ENCODE measurements at places on chromosomes 6 and 20.

GRCh38 chr6:127832381-127832780 is 68.5 kb downstream of the THEMIS start:
- DNase-seq, result no peak

DNA sequence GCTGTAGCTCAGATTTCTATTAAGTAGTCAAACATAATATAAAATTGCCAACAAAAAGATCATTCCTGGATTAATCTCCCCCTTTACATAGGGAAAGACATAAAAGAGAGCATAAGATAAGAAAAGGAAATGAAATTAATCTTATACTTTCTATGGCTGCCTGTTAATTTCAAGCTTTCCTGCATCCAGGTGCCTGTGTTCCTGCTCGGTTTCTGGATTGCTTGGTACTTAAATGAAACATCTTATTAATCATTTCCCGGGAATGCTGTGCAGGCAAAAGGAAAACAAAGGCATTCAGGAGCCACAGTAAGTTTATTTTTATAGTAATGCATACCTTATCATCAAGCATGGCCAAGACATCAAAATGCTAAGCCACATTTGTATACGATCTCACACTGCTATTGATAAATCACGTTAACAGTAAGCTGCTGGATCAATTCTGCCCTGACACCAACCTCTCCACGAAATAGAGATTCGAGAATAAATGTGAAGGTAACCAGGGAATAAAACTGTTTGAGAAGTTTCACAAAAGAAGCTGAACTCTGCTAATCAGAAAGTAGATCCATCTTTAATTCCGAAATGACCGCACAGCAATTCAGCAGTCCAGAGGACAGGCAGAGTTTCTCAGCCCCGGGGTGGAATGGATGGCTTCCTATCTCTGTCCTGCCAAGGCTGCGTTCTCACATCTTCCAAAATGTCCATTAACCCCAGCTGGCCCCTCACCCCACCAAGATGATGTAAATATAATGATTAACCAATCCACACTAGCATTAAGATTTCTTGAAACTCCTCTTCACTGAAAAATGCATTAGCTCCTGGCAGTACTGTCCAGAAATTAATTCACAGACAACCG is 32.6 kb upstream of the APCDD1L start:
- no peak for DNase-seq

GRCh38 chr6:16482702-16483314 is 244.4 kb downstream of the GMPR start:
- DNase-seq, result no peak

- peak; percentile 79 for DNase-seq
Measured at GRCh38 chr20:19918965-19919329, 98.2 kb upstream of the NAA20 start.

DNA sequence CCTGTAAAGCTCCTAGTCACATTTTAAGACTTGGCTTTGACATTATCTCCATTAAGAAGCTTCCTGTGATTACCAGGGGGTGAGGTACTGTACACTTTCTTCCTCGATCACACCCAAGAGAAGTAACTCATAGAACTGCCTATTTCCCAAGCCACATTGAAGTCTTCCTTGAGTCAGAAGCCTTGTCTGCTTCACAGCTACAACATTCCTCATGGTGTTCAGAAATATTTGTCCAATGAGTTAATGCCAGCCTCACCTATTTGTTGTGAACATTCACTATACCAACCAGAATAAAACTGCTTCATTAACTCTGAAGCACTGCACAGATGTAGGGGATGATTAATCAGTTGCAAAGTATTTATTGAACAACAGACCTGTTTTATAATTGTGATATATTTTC is 622.3 kb downstream of the PTPRT start:
- no peak for DNase-seq

DNA sequence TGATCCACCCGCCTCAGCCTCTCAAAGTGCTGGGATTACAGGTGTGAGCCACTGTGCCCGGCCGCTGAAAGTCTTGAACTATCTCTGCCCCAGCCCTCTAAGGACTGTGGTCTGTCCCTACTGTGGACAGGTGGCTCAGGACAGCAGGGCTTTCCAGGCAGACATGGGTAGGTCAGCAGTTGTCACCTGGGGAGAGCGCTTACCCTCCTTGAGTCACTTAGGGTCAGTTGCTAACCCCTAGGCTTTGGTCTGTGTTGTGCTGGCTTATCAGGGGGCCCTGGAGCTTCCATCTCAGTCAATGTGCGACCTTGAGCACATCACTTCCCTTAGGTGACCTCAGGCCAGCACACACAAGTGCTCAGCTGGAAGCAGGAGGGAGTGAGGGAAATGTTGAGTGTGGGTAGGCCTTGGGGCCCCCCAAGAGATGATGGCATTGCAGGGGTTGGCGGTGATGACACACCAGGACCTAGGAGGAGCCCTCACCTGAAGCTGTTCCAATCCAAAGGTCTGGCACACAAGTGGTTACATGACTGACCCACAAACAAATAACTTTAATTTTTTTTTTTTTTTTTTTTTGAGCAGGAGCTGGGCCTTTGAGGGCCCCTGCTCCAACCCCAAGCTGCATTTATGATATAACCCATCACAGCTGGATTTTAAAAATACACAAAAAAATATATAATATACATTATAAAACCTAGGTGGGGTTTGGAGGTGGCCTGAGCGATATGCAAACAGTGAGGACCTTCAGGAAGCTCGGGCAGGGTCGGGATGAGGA is 5.1 kb downstream of the RPL10A start:
- no peak for DNase-seq

DNA sequence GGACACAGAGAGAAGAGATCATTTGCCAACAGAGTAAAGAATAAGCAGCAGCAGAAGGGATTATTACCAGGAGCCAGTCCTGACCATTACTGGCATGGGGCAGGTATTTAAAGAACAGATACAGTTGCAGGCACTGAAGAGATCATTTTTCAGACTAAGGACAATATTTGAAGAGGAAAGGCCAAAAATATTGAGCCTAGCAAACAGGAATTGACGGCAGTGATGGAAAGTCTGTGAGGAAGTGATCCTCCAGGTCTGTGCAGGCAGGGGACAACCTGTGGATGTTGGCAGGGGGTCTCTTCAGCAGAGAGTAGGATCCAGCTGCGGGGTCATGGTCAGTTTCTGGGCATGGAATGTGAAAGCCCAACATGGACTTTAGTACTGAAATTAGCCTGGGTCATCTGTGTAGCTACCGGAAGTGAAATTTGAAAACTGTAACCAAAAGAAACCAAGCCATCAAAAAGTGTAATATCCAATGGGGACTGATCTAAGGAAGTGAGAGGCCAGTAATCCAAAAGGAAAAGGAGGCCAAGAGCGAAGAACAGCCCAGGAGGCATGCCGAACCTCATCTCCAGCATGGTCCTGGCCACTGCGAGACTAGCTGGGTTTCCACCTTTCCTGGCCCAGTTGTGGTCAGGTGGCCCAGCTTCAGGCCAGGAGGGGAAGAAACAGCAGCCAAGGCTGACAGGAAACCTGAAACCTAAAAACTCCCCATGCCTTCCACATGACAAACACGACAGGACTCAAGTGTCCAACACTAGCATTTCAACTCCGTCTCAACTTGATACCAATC is 115.1 kb upstream of the TNFAIP3 start:
- no peak for DNase-seq

DNA sequence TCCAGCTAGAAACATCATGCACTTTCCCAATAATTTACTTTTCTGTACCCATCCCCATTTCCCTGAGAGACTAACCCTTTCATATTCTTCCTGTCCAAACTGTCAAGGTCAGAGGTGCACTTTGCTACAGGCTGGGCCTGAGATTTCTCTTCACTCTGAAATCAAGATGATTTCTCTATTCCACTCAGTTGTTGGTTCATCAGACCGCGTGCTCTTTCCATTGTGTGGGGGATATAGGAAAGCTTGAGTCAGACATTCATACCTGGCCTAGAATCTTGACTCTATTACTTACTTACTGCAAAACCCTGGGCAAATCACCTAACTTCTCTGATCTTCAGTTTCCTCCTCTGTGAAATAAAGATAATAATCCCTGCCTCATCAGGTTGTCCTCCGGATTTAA is 4.7 kb upstream of the ZDHHC14 start:
- DNase-seq, result no peak

DNA sequence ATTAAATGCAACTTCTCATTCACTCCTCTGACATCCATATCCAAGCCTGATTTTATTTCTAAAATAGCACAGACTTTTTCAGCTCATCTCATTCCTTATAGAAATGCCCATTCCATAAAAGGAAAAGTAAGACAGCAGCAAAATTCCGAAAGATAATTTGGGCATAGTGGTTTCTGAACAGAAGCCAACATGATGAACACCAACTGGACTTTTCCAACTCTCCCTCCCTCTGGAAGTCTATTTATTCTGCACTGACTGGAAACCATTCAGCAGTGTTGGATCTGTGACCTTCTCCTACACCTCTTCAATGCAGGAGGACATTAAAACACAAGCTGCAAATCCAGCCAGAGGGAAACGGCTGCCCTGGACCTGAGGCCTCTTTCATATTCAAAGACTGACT is 306.2 kb upstream of the NT5E start:
- DNase-seq, result no peak

GRCh38 chr6:120764312-120764711 is 570.0 kb downstream of the TBC1D32 start:
- no peak for DNase-seq

- no peak for DNase-seq
Measured at GRCh38 chr6:143419526-143419925, 31.0 kb downstream of the ADAT2 start.

GRCh38 chr6:121434037-121434770 is 1.2 kb upstream of the GJA1 start:
- DNase-seq, result no peak

DNA sequence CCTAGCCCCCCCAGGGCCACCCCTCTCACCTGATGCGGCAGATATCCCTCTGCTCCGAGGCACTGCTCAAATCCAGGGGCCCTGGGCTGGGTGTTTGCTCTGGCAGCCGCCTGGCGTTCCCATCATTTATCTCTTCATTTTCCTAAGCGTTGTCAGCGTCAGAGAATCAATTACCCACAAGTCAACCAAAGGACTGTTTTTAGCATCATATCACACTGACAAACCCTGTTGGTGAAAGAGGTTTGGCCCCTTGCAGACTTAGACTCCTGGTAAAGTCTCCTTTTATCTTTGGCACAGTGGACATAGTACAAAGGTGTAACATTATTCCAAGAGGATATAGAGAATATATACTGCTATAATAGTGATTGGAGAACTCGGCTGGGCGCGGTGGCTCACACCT is at the start of gene GHRH:
GHRH (minus strand) TSS at position 101 of the 400 bp plus-strand sequence. CDS start 4,925 bp downstream, outside the sequence.
- no peak for DNase-seq

DNA sequence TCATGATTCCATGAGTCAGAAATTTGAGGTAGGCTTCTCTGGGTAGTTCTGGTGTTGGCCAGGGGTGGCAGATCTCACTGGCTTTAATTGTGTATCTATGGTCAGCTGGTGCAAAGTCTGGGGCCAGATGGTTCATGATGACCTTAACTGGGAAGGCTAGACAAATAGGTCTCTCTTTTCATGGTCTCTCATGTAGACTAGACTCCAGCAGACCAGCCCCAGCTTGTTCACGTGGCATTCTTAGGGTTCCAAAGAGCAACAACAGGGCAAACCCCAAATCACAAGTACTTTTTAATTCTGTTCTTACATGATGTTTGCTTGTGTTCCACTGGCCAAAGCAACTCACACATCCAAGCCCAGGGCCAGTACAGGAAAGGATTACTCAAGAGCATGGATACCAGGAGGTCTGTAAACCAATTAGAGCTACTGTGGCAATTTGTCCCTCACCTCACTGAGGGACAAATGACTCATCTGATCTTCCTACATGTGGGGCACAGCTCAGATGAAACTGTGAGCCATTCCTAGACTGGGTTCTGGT is 79.5 kb upstream of the PBOV1 start:
- DNase-seq, result no peak

DNA sequence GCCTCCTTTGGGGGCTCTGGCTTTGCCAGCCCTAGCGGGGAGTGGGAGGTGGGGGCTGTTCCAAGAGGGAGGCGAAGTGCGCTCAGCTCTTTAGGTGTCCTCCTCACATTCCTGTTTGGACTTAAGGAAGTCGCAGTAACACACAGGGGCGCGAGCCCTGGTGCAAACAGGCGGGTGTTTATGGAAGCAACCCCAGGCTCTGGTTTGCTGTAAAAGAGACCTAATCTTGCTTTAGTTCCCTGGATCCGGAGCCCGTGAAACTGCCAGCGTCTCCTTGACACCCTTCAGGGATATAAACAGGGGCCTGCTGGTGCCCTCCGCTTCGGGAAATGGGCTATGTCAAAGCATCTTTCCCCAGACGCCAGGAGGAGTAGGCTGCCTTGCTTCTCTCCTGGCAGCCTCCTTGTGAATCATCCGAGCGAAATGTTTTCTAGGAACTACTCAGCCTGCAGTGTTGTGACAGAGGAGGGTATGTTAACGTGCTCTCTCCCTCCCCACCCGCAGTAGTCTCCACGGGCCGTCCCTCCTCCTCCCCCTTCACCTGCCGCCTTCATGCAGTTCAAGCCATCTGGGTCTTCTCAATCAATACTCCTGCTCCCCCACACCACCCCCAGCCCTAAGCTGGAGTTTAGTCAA is 168.0 kb upstream of the LRFN2 start:
- DNase-seq, result peak; percentile 35

DNA sequence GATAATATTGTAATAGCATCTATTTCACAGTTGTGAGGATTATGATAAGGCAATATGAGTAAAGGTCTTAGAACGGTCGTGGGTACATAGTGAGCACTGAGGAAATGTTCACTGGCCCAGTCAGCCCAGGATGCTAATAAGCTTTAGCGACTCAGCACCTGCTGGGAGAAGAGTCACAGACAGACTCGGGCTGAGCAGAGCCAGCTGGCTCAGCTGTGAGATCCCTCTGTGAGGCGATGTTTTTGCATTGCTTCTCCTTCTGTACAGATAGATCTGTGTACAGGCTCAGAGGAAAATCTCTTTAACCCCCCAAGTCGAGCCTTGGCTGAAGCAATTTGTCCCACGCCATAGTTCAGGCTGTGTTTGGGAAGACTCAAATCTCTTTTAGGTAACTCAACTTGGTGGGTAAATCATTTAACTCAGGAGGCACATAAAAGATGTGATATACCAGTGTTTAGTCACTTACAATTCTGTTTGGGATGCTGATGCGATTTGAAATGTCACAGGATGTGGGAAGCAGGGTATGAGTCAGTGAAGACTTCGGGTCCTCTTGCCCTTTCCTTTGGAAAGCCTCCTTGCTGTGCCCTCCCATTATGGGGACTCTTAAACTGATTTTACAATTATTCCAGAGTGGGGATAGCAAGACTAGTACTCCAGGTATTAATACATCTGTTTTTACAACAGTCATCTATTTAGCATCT is 53.1 kb downstream of the PHACTR1 start:
- DNase-seq, result no peak

- DNase-seq, result no peak
Measured at GRCh38 chr20:41061155-41061554, 32.5 kb downstream of the TOP1 start.

DNA sequence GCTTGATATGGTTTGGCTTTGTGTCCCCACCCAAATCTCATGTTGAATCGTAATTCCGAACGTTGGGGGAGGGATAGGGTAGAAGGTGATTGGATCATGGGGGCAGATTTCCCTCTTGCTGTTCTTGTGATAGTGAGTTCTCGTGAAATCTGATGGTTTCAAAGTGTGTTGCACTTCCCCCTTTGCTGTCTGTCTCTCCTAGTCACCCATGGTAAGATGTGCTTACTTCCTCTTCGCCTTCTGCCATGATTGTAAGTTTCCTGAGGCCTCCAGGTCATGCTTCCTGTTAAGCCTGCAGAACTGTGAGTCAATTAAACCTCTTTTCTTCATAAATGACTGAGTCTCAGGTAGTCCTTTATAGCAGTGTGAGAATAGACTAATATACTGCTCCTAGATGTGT is 19.9 kb downstream of the PFDN4 start:
- DNase-seq, result no peak

- no peak for DNase-seq
Measured at GRCh38 chr6:3757241-3757641, 5.7 kb upstream of the PXDC1 start.

- peak; percentile 30 for DNase-seq
Measured at GRCh38 chr6:137309078-137309762, 90.0 kb upstream of the IFNGR1 start.

Measured in NCI-H2171 (cell line).